Activated T-helper 9 cell treated with anti-CD3 and anti-CD28 coated beads, Interleukin-2, amount 50 U/mL, for 16 hours (primary cell): ENCODE measurements at places on chromosomes 3 and 15.

DNA sequence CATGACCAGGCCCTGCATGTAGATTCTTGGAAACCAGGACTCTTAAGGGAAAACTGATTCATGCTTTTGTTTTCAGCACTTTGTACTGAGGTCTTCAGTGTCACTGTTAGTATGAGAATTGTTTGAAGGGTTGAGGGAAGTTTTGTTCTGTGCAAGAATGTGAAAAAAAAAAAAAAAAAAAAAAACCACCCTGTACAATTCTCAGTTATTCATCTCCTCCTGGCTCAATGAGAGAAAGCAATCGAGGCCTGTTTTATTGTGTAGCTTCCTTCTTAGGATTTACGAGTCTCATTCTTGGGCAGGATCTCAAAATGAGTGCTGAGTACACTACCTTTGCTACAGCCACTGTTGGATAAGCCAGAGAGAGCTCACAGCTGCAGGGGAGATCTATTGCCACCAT lies 469.5 kb downstream of the CNTN4 start:
- no peak for DNase-seq

DNA sequence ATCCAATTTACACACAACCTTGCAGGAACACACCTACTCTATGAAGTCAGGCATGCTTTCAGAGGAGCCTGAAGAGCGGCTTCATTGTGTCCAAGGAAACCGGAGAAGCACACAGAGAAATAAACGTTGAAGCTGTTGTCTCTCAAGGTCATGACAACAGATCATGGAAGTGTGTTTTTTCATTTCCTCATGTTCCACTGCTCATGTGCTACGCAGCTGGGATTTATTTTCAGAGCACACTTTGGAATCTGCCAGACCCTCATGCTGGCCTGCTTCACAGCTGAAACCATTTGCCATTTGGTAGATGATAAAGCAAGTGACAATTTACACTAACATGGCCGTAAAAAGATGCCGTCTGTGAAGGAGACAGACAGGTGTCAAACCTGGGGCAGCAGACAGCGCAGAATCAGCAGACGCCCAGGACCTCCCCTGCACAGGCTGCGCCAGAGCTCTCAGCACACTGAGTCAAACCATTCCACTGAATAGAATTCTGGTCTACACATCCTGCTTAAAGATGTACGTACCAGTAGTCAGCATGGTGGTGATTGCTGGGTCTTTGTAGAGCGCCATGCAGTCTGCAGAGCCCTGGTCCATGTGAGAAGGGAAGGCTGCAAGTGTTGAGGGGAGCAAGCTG lies 99.3 kb downstream of the ARNT2 start:
- DNase-seq = no peak

DNA sequence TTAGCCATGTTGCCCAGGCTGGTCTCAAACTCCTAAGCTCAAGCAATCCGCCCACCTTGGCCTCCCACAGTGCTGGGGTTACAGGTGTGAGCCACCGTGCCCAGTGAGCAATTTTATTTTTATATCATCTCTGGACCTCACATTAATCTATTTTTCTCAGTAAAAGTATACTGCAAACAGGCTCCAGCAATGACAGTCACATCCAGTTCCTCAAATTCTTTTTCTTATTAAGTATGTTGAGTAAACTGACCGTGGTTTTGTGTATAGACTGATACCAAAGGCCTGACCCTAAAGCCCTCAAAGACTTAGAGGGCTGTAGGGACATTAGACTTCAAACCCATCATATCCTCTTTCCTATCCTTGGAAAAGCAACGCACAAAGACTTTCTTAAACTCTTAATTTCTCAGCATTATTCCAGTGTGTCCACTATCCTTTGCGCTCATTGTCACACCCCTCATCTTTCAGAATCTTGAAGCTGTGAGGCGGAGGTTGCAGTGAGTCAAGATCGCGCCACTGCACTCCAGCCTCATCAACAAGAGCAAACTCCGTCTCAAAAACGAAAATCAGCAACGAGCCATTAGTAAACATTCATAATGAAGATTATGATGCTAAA lies 2.0 kb downstream of the NGLY1 start:
- DNase-seq = no peak

DNA sequence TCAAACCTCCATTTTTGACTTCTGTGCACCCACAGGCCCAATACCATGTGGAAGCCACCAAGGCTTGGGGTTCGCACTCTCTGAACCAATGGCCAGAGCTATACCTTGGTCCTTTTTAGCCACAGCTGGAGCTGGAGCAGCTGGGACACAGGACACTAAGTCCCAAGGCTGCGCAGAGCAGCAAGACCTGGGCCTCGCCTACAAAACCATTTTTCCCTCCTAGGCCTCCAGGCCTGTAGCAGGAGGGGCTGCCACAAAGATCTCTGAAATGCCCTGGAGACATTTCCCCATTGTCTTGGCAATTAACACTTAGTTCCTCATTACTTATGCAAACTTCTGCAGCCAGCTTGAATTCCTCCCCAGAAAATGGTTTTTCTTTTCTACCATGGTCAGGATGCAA lies 81.3 kb downstream of the ZMAT3 start:
- DNase-seq = no peak

DNA sequence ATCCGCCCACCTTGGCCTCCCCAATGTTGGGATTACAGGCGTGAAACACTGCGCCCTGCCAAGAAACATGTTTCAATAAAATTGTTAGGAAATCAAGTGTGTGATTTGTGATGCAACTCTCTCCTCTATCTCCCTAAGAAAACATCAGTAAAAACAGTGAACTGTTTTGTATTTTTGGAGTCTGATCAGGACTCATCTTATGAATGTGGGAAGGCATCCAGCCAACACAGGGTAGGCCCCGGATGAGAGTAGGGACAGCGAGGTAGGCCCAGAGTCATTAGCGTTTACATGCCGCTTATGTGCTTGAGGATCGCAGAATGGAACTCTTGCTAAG lies 884 bp upstream of the GLYCTK start:
- DNase-seq = no peak

- DNase-seq = no peak
Measured at GRCh38 chr3:129059311-129059958, 1.1 kb upstream of the GP9 start.

DNA sequence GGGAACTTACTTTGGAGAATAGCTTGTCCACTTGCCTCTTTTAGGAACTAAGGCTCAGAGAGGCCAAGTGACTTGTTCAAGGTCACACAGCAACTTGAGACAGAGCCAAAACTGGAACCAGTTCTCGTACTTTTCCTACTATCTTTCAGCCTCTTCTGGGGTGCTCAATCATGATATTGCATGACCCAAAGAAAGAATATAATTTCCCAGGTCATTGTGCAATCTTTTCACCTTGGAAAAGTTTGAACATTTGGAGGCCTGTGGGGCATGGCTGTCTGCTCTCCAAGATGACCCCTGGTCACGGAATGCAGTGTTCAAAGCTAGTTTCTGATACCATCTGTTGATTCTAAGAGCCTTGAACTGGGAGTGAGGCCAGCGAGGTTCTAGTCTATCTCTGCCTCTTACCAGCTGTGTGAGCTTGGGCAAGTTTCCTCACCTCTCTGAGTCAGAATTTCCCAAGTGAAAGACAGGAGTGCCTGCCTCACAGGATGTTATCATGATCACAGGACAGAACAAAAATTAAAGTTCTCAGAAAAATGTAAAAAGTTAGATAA lies 89.7 kb downstream of the BDH1 start:
- no peak for DNase-seq

DNA sequence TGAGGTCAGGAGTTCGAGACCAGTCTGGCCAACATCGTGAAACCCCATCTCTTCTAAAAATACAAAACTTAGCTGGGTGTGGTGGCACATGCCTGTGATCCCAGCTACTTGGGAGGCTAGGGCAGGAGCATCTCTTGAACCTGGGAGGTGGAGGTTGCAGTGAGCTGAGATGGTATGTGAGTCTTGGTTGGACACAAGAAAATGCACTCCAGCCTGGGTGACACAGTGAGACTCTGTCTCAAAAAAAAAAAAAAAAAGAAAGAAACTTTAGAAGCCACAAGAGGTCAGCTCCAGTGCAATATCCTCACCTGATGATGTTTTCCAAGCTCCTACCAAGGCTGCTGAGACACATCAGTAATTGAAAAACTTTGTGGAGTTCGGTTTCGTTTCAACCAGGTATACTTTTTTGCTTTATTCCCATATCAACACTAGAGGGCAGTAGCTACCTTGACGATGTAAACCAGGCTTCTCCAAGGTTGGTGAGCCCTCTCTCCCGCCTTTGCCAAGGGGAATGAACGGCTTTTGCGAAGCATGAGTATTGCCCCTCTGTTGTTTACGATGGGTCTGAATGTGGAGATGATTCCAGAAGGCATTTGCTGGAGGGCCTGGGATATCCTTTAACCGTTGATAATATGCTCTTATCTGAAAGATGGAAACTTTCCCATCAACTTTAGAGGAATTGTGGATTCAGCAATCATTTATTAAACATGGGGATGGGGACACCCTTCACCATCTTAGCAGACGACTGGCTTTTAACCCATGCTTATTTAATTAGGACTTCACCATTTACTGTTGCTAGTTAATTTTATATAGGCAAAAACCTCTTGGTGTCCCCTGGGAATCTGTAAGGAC lies 202.8 kb downstream of the SV2B start:
- no peak for DNase-seq

GRCh38 chr3:193507566-193507965 lies 47.1 kb downstream of the ATP13A4 start:
- no peak for DNase-seq

DNA sequence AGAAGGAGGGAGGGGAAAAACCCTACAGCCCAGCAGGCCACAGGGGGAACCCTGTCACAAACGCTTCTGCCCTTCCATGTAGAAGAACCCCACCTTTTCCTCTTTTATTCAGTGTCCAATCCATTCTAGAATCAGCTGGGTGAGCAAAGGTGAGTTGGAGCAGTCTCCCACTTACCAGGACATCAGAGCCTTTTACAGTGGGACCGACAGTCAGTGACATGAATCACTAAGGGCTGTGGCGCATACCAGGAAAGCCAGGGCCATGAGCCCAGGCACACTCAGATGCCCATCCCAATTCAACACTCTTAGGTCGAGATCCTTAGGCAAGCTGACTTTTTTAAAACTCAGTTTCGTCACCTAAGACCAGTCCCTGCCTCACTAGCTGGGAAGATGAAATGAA lies 146.1 kb downstream of the AQP9 start:
- no peak for DNase-seq

GRCh38 chr3:187931770-187932278 lies 186.6 kb upstream of the BCL6 start:
- no peak for DNase-seq

DNA sequence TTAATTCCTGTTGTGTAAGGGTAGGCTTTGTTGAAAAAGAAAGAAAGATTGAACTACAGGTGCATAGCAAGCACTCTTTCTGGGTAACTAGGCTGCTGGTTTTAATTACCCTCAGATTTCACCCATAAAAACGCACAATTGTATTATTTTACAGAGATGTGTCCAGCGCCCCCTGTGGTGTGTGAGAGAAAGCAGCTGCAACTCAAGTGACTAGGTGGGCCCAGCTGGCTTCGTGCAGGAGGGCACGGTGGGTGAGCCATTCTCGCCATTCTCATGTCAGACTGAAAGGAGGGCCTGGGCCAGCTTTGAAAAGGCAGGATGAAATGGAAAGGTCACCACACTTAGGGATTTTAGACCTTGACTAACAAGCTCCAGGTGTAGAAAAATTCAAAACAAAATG lies 122.6 kb downstream of the LRIG1 start:
- peak; percentile 23 for DNase-seq

DNA sequence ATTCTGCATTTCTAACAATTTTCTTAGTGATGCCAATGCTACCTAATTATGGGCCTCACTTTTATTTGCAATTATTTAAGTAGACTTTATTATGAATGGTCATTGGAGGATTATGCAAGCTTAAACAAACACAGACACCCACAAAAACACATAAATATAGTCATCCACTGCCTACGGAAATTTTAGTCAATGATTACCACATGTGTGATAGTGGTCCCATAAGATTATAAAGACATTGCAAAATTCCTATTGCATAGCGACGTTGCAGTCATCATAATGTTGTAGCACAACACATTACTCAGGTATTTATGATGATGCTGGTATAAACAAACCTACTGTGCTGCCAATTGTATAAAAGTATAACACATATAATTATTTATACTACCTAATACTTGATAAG lies 247.8 kb upstream of the ALCAM start:
- DNase-seq = no peak

DNA sequence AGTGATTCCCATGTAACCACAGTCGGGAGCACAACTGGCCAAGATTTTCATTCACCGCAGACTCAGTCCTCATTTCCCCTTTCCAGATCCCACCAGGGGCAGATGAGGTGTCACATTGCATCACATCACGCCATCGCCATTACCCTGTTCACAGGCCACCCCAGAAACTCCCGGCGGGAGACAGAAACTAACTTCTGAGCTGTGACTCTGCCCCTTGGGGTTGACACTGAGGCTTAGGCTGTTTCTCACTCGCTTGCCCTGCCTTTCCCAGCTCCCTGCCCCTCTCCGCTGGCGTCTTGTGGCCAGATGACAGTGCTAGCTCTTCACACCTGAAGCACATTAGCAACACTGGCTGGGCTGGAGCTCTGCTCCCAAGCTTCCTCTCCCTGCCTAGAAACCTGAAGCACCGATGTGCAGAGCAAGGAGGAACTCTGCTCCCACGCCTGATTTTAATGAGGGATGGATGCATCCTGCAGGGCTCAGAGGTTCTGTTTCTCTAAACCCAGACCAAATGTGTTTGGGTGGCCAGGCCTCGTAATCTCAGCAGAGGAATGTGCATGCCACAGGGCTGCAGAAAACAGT lies 88.8 kb upstream of the CTDSPL start:
- no peak for DNase-seq

- DNase-seq = no peak
Measured at GRCh38 chr3:128490915-128491690, 1.9 kb downstream of the GATA2 start.

DNA sequence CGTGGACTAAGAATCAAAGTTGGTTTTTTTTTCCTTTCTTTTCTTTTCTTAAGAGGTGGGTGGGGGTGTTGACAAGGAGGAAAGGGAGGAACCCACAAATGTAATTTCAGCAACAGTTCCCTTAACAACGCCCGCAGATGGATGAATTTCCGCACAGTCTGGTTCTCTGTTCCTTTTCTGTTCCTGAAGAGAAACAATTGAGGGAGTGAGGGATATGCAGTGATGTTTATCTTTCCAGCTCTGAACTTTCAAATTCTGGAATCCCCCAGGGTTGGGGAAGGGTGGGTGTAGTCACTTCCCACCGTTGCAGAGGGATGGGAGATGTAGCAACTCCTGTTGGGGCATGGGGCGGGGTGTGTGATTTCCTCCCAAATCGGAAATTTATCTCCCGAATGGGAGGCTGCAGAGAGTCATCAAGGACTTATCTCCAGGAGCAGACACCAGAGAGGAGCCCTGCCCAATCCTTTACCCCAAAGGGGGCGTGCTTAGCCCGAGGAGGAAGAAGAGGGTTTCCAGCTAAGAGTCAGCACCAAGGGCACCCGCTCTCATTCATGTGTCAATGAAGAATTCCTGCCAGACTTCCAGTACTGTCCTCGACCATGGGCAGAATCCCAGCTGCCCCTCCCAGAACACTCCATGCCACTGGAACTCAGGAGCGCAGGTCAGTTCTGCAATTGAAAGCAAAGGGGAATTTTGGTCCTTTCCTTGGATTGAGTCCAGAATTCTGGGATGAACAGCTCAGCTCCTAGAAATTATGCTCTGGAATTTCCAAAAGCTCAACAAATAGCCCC lies 35.0 kb upstream of the CFAP161 start:
- DNase-seq = no peak

- DNase-seq = no peak
Measured at GRCh38 chr15:62588938-62589670, 424.0 kb upstream of the C2CD4B start.

GRCh38 chr3:137768361-137769321 lies 4.5 kb downstream of the SOX14 start:
- no peak for DNase-seq

GRCh38 chr3:154123906-154124305 lies 2.7 kb downstream of the ARHGEF26 start:
- no peak for DNase-seq

- no peak for DNase-seq
Measured at GRCh38 chr3:153163393-153163724, 1.3 kb downstream of the RAP2B start.
